Breast epithelium (tissue), 4 donors: ENCODE measurements at places on chromosomes 2 and 18. TPM values are rescaled to one million over a fixed set of nuclear protein-coding genes. Genes with fewer than 3 reads are reported as not detected.

DNA sequence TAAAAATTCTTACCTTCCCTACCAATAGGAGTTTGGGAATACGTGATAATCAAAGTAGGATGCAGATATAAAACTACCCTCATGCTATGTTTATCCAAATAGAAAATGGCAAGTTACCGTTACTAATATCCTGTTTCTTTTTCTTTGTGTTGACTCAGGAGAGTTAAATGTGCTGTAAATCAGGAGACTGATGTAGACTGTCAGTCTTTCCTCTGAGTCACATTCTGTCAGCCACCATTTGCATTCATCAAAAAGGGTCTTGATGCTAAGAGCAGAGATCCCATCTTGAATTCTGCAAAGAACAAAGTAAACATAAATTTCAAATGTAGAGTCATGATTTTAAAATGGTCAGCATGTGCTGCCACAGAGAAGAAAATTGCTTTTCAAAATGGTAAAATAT is 712.8 kb downstream of the SOCS6 start:
- no peaks in the 10 kb centered on the region for H3K27me3 ChIP-seq
- no peaks in the 10 kb centered on the region for H3K4me1 ChIP-seq
- no peak overlapping the region for H3K27ac ChIP-seq

DNA sequence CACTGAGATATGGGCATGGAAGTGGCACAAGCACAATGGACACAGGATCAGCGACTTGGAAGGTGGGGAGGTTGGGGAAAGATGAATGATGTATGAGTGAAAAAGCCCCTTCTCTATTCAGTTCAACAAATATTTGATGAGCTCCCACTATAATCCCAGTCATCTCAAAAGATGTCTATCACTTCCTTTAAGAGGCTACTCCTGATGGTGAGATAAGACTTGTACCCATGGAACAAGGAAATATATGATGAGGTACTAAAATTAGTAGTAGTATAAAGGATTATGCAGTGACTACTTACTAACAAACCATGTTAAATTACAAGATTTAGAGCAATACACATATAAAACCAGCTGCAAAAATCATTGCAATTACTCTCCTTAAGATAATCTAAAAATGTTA is 107.8 kb upstream of the COL5A2 start:
- no peak overlapping the region for H3K27ac ChIP-seq
- H3K4me3 ChIP-seq = no peak overlapping the region
- no peaks in the 10 kb centered on the region for H3K27me3 ChIP-seq
- H3K36me3 ChIP-seq = no peaks in the 10 kb centered on the region

DNA sequence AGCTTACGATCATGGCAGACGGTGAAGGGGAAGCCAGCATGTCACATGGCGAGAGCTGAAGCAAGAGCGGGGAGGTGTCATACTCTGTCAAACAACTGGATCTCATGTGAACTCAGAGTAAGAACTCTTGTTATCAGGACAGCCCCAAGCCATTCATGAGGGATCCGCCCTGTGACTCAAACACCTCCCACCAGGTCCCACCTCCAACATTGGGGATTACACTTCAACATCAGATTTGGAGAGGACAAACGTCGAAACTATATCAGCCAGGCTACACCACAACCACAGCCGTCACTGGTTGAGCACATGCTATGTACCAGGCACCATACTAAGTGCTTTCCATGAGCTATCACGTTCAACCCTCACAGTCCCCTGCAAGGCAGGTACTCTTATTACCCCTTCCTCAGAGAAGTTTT is 293.8 kb downstream of the PRKCE start:
- no peaks in the 10 kb centered on the region for H3K4me1 ChIP-seq
- H3K4me3 ChIP-seq = no peak overlapping the region
- no peaks in the 10 kb centered on the region for H3K36me3 ChIP-seq
- no peak overlapping the region for H3K27ac ChIP-seq
- no peaks in the 10 kb centered on the region for H3K27me3 ChIP-seq

GRCh38 chr2:222521099-222521498 is 96.8 kb downstream of the SGPP2 start:
- H3K36me3 ChIP-seq = no peaks in the 10 kb centered on the region

DNA sequence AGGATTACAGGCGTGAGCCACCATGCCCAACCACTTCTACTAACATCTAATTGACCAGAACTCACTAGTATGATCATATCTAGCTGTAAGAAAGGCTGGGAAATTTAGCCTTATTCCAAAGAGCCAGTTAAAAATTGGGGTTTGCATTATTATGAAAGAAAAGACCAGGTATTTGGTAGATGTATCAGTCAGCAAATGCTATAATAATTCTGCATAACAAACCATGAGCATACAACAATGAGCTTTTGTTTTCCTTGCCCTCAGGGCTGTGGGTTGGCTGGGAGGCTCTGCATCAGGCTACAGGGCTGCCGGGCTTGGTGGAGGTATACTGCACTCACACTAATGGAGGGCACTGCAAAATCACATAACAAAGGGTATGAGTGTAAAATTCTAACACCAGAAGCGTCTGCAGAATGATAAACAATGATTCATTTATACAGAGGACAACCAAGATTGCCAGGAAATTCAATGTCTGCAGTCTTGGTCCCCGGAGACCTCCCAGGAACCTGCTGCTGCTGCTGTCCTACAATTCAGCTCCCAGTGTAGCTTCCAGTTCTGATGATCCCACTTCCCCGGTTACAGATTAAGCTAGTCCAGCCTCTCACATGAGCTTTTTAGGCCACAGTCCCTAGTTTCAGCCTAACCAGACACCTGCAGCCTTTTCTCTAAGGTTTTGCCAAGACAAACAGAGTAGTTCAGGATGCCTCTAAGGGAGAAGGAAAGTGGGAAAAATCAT is 32.2 kb upstream of the ST3GAL5 start:
- H3K27me3 ChIP-seq = no peaks in the 10 kb centered on the region
- no peak overlapping the region for H3K4me3 ChIP-seq
- peaks cover 16% of the 10 kb centered on the region for H3K4me1 ChIP-seq
- DNase-seq = no peak

GRCh38 chr18:36427831-36428230 is 130.3 kb downstream of the FHOD3 start:
- no peaks in the 10 kb centered on the region for H3K4me1 ChIP-seq
- H3K27me3 ChIP-seq = no peaks in the 10 kb centered on the region
- H3K4me3 ChIP-seq = no peak overlapping the region
- no peak for DNase-seq
- no peaks in the 10 kb centered on the region for H3K36me3 ChIP-seq
- H3K27ac ChIP-seq = no peak overlapping the region

DNA sequence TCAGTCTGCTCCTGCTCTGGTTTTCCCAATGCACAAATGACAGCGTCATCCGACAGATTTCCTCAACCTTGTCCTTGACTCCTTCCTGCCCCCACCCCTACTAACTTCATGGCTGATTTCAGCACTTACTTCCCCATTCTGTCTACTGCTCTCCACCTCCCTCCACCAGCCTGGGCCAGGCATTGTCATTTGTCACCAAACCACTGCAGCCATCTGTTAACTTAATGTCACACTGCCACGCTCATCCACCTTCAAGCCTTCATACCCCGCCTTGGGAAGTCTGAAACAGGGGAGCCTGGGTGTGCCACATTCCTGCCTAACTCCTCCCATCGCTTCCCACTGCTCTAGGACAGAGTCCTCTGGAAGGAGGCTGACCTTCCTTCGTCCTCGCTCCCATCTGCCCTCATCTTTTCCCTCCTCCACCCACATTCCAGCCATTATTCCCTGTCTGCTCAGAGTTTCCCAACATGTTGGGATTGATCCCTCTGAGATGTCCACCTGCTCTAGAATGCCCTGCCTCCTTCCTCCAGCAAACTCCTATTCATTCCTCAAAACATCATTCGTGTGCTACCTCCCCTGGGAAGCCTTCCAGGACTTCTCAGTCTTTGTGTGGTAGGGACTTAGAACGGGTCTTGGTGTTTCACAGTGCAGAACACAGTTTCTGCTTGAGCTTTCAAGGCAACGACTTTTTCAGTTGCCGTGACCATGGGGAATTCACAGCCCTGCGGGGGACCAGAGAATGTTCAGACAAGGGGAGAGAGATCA is 42.2 kb upstream of the SMAD7 start:
- H3K36me3 ChIP-seq = no peaks in the 10 kb centered on the region
- H3K4me3 ChIP-seq = no peak overlapping the region
- peak overlapping the region; percentile 45 for H3K27ac ChIP-seq
- DNase-seq = no peak
- no peaks in the 10 kb centered on the region for H3K27me3 ChIP-seq

DNA sequence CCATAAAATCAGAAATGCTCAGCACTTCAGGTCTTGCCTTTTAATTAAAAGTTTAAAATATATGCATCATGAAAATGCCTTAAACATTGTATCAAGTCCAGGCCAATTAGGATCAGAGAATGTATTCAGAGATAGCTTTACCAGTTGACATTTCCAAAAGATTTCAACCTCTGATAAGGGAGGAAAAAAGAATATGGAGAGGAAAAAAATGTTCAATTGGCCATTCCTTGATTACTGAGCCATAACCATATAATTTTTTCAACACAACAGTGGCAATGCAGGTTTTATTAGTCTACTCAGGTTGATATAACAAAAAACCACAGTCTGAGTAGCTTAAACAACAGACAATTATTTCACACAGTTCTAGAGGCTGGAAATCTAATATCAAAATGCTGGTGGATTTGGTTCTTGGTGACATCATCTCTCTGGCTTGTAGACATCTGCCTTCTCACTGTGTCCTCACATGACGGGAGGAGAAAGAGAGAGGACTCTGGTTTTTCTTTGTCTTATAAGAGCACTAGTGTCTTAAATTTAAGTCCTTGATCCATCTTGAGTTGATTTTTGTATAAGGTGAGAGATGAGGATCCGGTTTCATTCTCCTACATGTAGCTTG is 111.9 kb downstream of the IRS1 start:
- no peaks in the 10 kb centered on the region for H3K4me1 ChIP-seq
- no peaks in the 10 kb centered on the region for H3K36me3 ChIP-seq
- H3K27me3 ChIP-seq = no peaks in the 10 kb centered on the region
- H3K27ac ChIP-seq = no peak overlapping the region
- no peak for DNase-seq

DNA sequence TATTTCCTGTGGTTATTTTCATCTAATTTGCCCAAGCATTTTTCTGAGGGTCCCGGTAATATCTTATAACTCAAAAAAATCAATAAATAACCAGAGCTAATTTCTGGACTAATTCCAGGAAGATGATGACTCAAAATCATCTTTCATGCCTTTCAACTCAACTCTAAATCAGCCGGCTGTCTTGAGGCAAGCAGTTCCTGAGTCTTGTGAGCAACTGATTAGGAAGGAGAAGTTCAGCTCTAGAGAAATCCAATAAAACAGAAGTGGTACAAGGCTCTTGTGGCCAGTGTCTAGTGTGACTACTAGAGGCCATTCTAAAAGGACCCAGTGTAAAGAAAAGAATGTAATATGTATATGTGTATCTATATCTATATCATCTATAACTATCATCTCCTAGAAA is 890.4 kb downstream of the TRIB2 start:
- no peaks in the 10 kb centered on the region for H3K27me3 ChIP-seq
- no peak overlapping the region for H3K4me3 ChIP-seq
- no peaks in the 10 kb centered on the region for H3K36me3 ChIP-seq
- DNase-seq = no peak
- H3K4me1 ChIP-seq = no peaks in the 10 kb centered on the region
- H3K27ac ChIP-seq = no peak overlapping the region

The HOXD12 gene
- not detected for total RNA-seq

The GRP gene
- not detected for total RNA-seq

The GRB14 gene
- total RNA-seq = 2.5 TPM

The GPR17 gene
- total RNA-seq = not detected
